ENCODE measurements at places on chromosomes 12 and 14.

DNA sequence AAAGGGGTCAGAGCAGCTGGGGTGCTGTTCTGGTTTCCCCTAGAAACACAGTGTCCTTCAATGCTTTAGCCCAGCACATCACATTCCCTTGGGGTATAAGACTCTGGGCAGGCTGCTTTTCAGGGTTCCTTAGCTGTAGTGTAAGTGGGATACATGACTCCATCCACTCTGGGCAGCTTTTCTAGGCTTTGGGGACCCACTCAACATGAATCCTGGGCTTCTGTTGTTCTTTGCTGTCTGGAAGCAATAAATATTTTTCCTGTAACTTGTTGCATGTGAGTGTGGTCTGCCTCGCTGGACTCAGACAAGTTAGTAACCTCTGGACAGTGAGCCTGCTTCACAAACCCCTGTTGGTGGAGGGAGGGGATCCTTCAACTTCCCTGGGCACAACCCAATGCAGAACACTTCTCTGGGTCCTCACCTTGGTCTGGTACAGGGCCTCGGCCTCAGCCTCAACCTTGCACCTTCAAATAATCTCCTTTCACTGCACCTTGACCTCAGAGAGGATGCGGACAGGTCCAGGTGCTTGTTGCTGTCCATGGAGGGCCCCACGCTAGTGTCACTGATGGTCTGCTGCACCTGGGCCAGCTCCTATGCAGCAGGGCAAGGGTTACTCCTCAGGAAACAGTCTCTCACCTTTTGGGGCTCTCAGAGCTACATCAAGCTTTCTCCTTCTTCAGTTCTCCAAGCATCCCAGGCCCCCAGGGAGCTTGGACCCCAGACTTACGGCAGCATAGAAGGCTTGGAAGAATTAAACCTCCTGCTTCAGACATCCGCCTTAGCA lies 13.5 kb upstream of the KRT73 start:
- no peak for DNase-seq

- no peak for DNase-seq
These were observed 668.1 kb downstream of the MED13L start for GRCh38 chr12:115609347-115609746.

DNA sequence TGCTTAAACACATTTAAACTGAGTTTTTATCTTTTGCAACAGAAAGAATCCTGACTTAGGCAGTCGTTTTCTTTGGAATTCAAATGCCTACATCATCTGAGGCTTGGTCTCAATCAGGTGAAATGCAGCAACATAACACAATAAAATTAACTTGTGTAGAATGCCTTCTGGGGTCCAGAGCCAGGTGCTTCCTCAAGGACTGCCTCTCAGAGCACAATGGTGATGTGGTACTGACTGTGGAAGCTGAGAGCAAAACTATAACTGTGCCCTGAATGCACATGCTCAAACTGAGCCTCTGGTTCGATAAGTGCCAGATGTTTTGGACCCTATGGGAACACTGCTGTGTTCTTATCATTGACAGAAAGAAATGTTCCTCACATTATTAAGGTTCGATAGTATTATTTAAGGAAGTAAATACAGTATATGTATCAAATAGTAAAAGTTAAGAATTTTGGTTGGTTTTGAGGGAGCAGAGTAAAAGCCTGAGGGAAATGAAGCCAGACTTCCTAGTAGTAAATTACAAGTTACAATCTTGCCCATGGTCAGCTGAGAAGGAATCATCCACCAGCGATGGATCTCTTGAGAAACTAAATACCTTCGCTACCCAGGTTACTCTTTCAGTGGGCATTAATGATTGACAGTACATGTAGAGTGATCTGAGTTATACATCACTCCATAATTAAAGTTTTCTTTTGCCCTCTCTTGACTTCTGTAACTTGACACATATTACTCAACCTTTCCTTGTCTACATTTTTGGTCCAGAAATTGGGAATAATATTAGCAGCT lies 122.9 kb upstream of the ATP2B1 start:
- no peak for DNase-seq

GRCh38 chr12:110171636-110172035 lies 47.5 kb downstream of the IFT81 start:
- DNase-seq, result no peak

- DNase-seq, result no peak
These were observed 27.1 kb downstream of the PLEKHG7 start for GRCh38 chr12:92729773-92730305.

DNA sequence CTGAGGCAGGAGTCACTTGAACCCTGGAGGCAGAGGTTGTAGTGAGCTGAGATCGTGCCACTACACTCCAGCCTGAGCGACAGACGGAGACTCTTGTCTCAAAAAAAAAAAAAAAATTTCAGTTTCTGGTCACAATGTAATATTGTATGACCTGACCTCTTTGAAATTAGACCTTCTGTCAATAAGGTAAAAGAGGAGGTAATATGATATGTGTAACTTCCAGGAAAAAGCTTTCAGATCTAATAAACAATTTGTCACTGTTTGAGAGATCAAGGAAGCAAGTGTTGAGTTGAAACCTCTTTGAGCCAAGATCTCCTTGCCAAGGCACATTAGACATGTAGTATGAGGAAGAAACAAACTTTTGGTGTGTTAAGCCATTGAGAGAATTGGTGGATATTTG lies 101.7 kb upstream of the ATF7IP start:
- DNase-seq, result no peak

GRCh38 chr14:78524196-78524595 lies 354.0 kb downstream of the NRXN3 start:
- DNase-seq, result no peak

DNA sequence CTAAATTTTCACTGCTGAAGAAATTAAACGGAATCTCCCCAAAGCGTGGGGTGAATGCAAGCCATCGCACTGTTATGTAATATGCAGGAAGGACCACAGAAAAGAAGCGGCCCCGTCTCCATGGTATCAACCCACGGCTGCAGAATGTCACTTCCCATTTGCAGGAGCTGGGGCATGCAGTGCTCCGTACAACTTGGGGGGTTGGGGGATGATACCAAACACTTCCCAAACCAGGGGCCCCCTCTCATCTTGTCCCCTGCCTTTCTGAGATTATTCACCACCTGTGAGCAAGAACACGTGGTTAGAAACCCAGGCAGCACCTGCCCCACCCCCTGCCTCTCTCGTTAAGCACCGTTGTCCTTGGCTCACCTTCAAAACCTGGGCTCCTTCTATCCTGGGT lies 505.1 kb upstream of the TMEM132C start:
- DNase-seq, result no peak

All from SW 1271 (cell line).